ENCODE measurements at places on chromosomes 7 and 10. TPM values are rescaled to one million over a fixed set of nuclear protein-coding genes. Genes with fewer than 3 reads are reported as not detected.

DNA sequence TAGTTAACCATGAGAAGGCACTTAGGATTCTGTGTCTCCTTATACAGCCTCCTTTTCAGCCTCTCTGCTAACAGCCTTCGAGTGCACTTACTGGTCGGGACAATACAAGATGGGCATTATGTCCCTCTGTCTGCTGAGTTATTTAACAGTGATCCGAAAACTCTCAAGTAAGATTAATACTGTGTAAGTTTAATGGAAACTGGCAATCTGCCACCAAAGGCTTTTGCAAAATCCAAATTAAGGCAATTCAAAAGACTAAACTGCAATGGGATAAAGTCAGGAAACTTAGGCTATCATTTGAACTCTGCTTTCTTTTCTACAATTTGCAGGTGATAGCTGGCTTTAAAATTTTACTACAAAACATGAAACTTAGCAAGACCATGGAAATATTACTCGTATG, 477.8 kb downstream of the TFEC start:
- no peaks in the 10 kb centered on the region for H3K27me3 ChIP-seq
- H3K27ac ChIP-seq = no peak overlapping the region
- H3K4me1 ChIP-seq = no peaks in the 10 kb centered on the region
- H3K36me3 ChIP-seq = no peaks in the 10 kb centered on the region
- H3K4me3 ChIP-seq = no peak overlapping the region

- H3K4me3 ChIP-seq = no peak overlapping the region
- no peak overlapping the region for H3K27ac ChIP-seq
- peaks cover 89% of the 10 kb centered on the region for H3K36me3 ChIP-seq
- H3K27me3 ChIP-seq = no peaks in the 10 kb centered on the region
- no peaks in the 10 kb centered on the region for H3K4me1 ChIP-seq
These were observed 242.5 kb downstream of the CELF2 start for GRCh38 chr10:11260170-11260569.

DNA sequence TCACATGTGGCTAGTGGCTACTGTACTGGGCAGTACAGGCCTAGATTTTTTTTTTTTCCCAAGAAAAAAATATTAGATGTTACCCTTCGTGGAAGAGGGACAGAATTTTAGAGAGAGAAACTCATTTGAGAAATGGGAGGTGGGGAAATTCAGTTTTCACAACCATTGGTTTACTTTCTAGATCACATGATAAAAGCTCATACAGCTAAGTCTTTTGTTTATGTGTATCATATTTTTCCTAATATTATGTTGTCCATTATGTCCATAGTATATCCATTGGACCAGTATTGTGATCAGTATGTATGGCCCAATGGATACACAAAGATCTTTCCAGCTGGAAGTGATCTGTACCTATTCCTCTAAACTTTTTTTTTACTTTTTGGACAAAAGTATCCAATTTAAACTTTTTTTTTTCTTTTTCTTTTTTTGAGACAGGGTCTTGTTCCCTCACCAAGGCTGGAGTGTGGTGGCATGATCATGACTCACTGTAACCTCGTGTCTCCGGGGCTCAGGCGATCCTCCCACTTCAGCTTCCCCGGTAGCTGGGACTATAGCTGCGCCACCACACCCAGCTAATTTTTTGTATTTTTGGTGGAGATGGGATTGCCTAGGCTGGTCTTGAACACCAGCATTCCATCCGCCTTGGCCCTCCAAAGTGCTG, 4.1 kb downstream of the CALU start:
- H3K36me3 ChIP-seq = peaks cover 2% of the 10 kb centered on the region
- no peak for DNase-seq
- no peak overlapping the region for H3K4me3 ChIP-seq
- H3K4me1 ChIP-seq = peaks cover 23% of the 10 kb centered on the region

The PDE6C gene
- total RNA-seq = not detected

DNA sequence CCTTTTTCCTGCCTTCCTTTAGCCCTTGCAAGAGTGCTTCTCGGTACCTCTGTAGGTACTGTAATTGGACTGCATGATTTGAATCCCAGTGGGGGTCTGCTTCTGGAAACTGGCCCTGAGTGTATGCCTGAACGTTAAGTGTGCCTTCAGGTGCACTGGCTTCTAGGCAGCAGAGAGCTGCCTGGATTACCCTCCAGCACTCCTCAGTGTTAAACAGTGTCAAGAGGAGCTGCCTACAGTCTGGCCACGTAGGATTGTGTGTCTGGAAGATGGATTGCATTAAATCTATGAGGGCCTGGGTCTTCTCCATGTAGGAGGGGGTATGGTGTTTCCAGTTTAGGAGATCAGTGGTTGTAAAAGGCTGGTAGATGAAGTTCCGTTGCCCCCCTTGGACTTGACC, 103.7 kb downstream of the TRIM24 start:
- no peak for DNase-seq
- peaks cover 43% of the 10 kb centered on the region for H3K36me3 ChIP-seq
- H3K4me3 ChIP-seq = no peak overlapping the region

The WDFY4 gene
- total RNA-seq = 26.5 TPM

GRCh38 chr10:60989400-60989876, 45.5 kb upstream of the RHOBTB1 start:
- no peaks in the 10 kb centered on the region for H3K4me1 ChIP-seq
- H3K4me3 ChIP-seq = no peak overlapping the region
- no peak overlapping the region for H3K27ac ChIP-seq
- H3K27me3 ChIP-seq = no peaks in the 10 kb centered on the region
- no peak for DNase-seq

The DNAH11 gene
- total RNA-seq = 3.4 TPM

The PTEN gene
- total RNA-seq = 101 TPM

GRCh38 chr10:69056129-69056528, 31.8 kb upstream of the SRGN start:
- DNase-seq = peak; percentile 79
- no peaks in the 10 kb centered on the region for H3K27me3 ChIP-seq
- no peaks in the 10 kb centered on the region for H3K36me3 ChIP-seq

DNA sequence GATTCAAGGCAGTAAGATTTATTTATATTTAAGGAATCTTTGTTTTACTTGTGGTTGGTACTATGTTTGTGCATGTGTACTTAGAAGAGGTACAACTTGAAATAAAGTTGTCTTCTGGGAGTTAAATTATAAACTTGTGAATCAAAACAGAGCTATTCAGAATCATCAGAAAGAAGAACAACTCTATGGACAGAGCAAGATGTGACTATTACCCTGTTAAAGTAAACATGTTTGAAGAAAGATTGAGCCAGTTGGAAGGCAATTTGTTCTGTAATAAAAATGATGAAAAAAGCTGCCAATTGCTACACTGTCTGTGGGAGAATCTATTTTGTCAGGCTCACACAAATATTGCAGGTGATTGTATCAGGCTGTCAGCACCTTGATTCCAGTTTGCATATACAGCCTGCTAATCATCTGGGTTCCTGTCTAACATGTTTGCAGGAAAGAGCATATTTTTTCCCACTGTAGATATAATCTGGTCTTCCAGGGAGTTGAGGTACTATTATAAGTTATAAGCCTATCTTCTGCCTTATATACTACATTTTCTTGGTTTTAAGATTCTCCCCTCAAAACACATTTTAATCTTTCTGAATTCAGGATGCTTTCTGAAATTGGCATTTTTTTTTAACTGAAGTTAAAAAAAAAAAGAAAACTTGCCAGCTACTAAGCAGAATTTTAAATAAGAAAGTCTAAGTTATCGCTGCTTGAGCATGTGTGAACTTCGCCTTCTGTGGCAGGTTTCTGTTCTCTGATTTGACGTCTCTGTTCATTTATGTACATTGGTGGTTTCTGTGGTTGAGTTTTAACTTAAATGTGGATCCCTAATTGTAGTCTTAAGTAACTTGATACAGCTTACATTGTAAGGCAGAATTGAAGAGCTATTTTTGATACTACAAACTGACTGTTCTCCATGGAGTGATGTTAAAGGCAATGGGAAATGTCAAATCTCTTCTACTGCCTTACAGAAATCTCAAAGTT, 46.0 kb downstream of the ZNRF2 start:
- H3K27ac ChIP-seq = no peak overlapping the region
- H3K36me3 ChIP-seq = no peaks in the 10 kb centered on the region
- no peak overlapping the region for H3K4me3 ChIP-seq

DNA sequence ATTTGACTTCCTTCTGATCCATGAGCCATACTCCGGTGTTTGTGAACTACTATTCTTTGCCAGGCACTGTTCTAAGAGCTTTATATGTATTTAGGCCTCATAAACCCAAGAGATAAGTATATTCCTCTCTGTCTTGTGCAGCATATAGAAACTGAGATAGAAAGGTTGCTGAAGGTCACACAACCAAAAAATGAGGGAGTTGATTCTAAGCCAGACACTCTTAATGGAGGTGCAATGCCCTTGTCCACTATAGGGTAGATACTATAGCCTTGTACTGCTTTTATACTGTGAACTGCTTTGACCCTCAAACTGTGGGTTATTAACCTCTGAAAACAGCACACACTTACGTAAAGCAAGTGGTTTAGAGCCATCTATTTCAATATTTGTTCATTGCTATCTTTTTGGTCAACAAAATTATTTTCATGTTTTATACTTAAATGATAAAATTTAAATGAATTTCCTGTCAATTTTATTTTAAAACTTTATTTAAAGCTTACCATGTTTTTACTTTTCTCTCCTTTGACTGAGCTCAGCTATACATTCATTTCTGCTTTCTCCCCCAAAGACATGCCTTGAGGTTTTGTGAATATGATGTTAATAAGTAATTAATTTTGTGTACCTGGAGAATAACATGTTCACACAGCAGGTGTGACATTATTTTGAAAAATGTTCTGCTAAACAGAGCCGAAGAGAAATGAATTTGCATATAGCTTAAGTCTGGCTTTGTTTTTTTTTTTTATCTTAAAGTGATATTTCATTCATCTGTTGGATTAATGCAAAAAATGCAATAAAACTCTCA, 687.3 kb downstream of the DNAJB9 start:
- no peaks in the 10 kb centered on the region for H3K36me3 ChIP-seq
- H3K4me1 ChIP-seq = no peaks in the 10 kb centered on the region
- no peaks in the 10 kb centered on the region for H3K27me3 ChIP-seq
- no peak for DNase-seq

The NODAL gene
- total RNA-seq = not detected

DNA sequence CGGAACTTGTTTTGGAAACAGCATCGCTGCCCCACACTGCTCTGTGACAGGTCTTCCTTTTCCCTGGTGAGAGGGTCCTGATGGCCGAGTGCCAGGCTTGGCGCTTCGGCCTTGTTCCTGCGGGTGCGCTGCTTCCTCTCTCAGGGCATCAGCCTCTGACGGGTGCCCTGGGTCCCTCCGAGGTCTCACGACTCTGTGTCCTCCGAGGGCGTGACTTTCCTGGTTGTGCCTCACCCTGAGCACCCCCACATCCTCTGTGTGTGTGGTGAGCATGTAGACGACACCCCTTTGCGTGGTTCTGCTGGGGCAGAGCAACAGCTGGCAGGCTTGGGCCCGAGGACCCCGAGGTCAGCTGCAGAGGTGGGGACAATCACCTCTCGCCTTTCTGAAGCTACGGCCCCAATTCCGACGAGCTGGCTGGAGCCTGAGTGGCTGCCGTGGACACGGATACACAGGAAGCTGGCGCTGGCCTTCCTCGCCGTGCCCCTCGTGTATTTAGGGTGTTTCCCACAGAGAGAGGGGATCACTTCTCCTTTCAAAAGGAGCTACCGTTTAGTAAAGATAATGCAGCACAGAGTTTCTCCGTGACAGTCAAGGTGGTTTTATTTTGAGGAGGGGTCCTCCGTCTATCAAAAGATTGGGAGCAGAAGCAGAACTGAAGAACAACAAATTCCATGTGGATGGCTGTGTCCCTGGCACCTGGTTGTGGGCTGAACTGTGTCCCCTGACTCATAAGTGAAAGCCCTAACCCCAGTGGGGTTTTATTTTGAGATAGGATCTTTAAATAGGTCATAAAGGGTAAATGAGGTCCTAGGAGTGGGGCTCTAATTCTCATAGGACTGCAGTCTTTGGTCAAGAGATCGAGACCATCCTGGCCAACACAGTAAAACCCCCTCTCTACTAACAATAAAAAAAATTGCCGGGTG, 36.2 kb upstream of the PITRM1 start:
- no peaks in the 10 kb centered on the region for H3K4me1 ChIP-seq
- no peak for DNase-seq
- no peaks in the 10 kb centered on the region for H3K27me3 ChIP-seq
- no peak overlapping the region for H3K27ac ChIP-seq
- no peak overlapping the region for H3K4me3 ChIP-seq
- H3K36me3 ChIP-seq = no peaks in the 10 kb centered on the region

The TLX1 gene
- total RNA-seq = not detected

- no peak for DNase-seq
- no peak overlapping the region for H3K27ac ChIP-seq
- peaks cover 5% of the 10 kb centered on the region for H3K4me1 ChIP-seq
- no peak overlapping the region for H3K4me3 ChIP-seq
- peaks cover 91% of the 10 kb centered on the region for H3K27me3 ChIP-seq
- H3K36me3 ChIP-seq = no peaks in the 10 kb centered on the region
These were observed 7.3 kb downstream of the UNCX start for GRCh38 chr7:1239803-1240516.

- no peak for DNase-seq
- no peaks in the 10 kb centered on the region for H3K27me3 ChIP-seq
- H3K4me3 ChIP-seq = no peak overlapping the region
- H3K27ac ChIP-seq = no peak overlapping the region
These were observed 178.7 kb downstream of the JAZF1 start for GRCh38 chr7:28001896-28002295.

GRCh38 chr7:158820656-158821055, 8.7 kb downstream of the ESYT2 start:
- no peak for DNase-seq
- no peak overlapping the region for H3K4me3 ChIP-seq
- no peaks in the 10 kb centered on the region for H3K27me3 ChIP-seq
- H3K27ac ChIP-seq = peak overlapping the region; percentile 70

DNA sequence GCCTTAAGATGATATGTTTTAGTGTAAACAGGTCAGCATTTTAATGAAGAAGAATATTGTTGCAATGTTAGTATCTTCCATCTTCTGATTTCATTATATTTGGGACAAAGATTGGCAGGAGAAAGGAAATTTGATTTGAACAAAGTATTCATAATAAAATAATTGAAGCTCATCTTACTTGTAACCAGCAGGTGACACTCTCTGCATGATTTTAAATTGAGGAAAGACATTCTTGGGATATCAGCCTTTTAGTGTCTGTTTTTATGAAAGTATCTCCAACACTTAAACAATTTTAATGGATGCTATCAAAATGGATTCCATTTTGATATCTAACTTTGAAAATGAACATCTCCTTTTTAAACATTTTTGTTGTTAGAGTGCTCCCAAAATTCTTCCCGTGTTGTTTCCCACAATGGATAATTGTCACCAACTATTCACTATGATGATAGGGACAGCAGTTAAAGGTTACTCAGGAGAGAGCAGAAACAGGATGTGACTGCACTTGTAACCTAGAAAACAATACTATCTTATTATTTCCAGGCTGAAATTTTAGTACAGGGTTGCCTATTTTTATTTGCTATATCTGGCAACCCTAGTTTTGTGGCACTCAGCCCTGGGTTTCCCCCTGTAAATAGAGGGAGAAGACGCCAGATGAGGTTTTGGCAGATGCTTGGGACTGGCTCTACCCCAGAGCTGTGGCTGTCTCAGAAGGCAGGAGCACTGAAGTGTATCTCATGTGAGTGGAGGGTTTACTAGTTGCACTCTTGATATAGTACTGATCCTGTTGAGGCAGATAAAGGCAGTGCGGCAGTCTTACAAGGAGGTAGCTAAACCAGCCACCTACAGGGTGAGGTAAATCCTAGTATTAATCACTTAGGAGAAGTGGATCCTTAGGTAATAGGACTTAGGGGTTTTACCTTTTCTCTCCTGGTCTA, 31.0 kb upstream of the ABCB4 start:
- H3K27me3 ChIP-seq = no peaks in the 10 kb centered on the region
- H3K27ac ChIP-seq = no peak overlapping the region
- no peak for DNase-seq
- no peak overlapping the region for H3K4me3 ChIP-seq
- H3K4me1 ChIP-seq = no peaks in the 10 kb centered on the region

The HDAC9 gene
- total RNA-seq = 52.4 TPM
